Stimulated activated naive CD8-positive, alpha-beta T cell treated with anti-CD3 and anti-CD28 coated beads, Interleukin-15, amount 100 ng/mL, for 72 hours (primary cell): ENCODE measurements at places on chromosomes 16 and 17.
A peak's percentile ranks its signal among the peaks of the same experiment; 100 is the strongest.

- DNase-seq, result no peak
Measured at GRCh38 chr17:82436601-82437324, 13.8 kb downstream of the CYBC1 start.

DNA sequence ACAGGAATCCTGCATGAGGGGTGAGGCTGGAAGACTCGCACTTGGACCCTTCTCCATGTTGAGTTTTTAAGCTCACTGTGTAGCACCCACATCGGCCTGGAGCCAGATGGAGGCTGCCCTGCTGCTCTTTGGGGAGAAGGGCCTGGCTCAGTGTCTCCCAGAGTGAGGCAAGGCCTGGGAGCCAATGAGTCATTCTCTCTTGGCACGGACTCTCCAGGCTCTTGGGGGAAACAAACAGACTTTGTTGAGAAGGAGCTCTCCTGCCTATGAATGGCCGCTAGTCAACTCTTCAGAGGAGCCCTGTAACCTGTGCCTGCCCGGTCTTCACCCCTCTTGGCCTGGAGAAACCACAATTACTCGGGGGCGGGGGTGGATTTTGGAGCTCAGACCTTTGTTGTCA, 50.8 kb upstream of the MAF start:
- DNase-seq, result no peak

DNA sequence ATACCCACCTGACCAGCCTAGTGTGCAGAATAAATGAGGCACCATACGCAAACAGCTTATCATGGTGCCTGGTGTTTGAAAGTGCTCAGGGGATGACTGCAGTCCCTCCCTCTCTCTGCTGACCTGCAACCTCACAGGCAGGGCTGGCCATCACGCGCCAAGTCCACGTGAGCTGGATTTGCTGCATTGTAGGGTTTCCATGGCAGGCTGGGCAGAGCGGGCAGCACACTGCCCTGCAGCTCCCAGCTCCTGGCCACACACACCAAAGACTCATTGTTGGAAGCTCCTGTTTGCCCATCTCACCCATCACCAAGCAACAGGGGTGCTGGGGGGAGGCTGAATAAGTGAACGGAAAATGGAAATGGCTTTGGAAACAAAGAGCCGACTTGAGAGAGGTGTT, 81.8 kb downstream of the IRX3 start:
- no peak for DNase-seq

DNA sequence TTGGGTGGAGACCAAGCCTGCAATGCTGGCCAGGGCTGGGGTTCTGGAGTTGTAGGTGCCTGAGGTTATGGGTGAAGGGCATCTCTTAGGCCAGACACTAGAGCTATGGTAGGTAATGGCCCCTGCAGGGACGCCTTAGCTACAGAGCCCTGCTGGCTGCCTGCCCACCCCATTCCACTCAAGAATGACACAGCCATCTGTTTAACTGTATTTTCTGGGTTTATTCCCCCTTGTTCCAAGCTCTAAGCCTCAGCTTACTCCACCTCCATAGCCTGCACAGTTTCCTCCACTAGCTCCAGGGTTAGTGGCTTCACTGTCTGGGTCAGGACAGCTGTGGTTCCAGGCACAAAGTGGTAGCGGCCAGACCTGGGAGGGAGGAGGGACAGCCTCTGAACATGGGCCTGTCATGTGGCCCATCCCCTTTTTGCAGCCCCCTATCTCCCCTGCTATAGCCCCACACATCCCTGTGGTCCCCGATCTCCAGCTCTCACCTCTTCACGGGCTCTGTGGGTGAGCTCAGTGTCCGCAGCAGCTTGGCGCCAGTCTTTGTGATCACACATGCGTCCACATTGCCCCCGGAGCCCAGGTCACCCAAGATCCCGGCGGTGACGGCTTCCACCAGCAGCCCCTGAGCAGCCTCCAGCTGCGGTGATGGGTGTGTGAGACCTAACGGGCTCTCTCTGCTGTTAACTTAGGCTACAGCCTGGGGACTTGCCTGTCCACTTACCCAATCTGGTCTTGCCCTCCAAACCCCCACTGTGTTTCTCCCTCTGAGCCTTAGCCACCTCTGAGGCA, 2.1 kb downstream of the PSMB10 start:
- no peak for DNase-seq

- DNase-seq, result no peak
Measured at GRCh38 chr17:55645361-55645760, 77.3 kb downstream of the TMEM100 start.

DNA sequence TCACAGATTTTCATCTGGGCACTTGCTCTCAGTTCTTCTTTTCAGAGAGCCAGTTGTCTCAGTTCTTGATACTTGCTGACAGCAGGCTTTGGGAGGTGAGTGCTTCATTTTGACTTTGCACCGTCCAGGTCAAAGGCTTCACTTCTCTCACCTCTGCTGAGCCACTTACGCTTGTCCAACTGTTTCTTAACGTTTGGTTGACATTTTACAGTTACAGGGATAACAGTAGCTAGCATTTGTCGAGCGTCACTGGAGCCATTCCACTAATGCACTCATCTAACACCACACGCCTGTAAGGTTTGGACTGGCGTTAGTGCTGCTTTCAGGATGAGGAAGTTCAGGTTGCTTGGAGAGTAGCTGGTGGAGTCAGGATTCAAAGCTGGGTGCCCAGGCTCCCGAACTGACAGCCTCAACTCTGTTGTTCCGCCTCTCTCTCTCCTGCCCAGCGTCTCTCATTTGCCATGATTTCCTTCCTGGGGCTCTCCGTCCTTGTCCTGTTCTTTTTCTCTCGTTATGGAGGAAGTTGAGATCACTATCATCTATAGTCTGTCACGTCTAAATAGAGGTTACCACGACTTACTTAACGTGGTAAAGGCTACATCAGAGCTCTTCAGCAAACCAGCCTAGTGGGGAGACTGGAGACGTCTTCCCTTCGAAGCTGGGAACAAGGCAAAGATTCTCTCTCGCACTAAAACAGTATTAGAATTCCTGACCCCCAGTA, 220.8 kb downstream of the RPTOR start:
- DNase-seq, result no peak

GRCh38 chr17:41666708-41667279, 21.9 kb upstream of the EIF1 start:
- peak; percentile 91 for DNase-seq

GRCh38 chr16:8168016-8168415, 422.3 kb downstream of the TMEM114 start:
- no peak for DNase-seq

DNA sequence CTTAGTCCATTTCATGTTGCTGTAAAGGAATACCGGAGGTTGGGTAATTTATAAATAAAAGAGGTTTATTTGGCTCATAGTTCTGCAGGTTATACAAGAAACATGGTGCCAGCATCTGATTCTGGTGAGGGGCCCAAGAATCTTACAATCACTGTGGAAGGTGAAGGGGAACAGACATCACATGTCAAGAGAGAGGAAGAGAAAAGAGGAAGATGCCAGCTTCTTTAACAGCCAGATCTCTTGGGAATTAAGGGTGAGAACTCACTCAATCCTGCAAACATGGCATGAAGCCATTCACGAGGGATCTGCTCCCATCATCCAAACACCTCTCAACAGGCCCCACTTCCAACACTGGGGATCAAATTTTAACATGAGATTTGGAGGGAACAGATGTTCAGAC, 49.5 kb downstream of the BMERB1 start:
- DNase-seq, result no peak

DNA sequence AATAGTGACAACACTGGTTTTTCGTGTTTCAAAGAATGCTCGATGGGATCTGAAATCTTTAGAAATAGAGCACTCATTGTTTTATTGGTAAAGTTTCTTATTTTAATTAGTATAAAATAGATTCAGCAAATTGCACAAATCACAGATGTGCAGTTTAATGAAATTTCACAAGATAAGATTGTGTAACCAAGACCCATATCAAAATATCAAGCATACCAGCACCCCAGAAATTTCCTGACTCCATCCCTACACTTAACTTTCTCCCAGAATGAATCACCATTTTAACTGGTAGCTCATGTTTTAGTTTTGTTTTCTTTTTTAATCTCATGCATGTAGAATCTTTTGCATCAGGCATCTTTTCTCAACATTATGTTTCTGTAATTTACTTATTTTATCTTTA, 185.9 kb downstream of the KCNJ2 start:
- DNase-seq, result no peak

DNA sequence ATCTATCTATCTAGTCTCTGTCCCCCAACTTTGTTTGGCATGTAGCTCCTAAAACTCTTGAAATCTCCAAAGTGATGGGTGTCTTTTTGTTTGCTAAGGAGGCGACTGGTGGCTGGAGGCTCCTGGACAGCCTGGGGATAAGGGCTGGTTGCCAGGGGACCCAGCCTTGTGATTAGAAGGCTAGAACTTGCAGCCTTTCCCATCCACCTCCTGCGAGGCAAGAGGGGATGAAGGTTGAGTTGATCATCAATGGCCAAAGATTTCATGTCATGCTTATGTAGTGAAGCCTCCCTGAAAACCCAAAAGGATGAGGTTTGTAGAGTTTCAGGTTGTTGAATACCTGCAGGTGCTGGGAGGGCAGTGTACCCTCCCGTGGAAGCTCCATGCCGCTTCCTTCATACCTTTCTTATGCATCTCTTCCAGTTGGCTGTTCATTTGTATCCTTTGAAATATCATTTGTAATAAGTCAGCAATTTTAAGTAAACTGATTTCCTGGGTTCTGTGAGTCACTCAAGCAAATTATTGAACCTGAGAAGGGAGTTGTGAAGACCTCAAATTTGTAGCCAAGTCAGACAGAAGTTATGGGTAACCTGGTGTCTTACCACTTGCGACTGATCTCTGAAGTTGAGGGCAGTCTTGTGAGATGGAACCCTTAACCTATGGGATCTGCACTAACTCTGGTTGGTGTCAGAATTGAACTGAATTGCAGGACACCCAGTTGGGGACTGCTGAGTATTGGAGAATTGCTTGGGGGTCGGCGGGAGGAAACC, 202.4 kb downstream of the SEC14L1 start:
- DNase-seq, result no peak

DNA sequence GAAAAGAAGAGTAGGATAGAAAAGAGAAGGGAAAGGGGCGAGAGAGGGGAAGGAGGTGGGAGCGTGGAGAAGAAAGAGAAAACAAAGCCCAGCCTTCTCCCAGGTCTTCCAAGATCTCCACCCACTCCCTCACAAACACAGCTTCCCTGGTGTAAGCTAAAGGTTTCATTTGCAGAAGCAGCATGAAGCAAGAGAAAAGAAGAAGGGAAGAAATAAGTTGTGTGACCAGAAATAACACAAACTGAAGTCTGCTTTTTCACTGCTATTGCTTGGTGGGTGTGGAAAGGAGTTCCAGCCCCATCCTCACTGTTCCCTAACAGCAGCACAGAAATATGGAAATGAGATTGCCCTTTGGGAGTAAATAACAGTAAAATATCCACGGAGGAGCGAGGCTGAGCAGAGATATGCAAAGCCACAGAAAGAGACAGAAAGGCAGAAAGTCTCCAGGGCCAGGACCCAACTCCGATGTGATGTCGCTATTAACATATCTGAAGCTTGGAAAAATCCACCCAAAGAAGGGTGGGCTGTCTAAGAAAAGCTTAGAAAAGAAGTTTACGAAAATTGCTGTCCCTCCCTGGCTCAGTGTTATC, 10.3 kb upstream of the GAS7 start:
- no peak for DNase-seq

- peak; percentile 91 for DNase-seq
Measured at GRCh38 chr16:57475711-57476339, 10.5 kb downstream of the DOK4 start.

- DNase-seq, result no peak
Measured at GRCh38 chr17:45753645-45754225, 30.4 kb upstream of the CRHR1 start.

DNA sequence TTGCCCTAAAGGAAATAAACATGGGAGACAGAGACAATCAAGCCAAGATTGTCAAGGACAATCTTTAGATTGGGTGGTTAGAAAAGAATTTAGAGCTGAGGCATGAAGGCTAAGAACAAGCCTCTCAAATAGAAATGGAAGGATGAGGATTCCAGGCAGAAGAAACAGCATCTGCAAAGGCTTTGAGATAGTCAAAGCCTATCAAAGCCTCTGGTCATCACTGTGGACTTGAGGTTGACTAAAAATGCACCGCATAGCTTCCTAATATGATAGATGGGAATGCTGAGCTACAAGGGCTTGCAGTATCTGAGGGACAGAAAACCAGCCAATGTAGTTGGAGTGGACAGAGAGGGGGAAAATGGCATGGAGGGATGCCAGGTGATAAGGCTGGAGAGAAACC, 109.8 kb upstream of the FAM20A start:
- DNase-seq, result no peak
